Substantia nigra (tissue), 51 donors: ENCODE measurements at places on chromosomes 13 and 19.

DNA sequence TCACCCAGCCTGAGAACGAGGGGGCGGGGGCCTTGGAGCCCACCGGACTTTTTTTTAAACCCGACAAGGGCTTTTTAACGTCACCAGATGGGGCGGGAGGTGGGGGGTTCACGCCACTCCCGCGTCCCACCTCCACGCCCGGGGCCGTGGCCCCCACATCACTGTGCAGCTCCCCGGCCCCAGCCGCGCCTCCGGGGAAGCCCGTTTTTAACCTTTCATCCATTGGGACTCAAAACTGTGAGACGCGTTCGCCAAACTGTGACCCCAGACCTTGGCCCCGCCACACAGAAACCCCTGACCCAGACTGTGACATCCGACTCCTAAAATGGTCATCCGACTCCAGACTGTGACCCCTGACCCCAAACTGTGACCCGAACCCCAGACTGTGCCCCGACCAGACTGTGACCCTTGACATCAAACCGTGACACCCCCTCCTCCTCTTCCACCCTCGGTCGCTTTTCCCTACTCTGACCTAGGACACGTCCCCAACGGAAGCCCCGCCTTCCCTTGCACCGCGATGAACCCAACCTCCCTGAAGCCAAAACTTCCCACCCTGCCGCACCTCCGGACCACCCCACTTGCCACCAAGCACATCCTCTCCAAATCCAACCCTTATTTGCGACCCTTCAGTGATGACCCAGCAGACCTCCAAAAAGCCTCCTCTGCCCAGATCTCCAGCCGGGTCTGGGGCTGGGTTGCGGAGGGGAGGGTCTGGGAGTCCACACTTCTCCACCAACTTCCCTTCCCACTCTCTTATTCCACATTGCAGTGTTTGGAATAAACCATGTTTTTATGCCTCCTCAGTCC, 1.5 kb upstream of the GRWD1 start:
- no peak for DNase-seq

GRCh38 chr19:737591-738093, 13.3 kb upstream of the MISP start:
- no peak for DNase-seq

DNA sequence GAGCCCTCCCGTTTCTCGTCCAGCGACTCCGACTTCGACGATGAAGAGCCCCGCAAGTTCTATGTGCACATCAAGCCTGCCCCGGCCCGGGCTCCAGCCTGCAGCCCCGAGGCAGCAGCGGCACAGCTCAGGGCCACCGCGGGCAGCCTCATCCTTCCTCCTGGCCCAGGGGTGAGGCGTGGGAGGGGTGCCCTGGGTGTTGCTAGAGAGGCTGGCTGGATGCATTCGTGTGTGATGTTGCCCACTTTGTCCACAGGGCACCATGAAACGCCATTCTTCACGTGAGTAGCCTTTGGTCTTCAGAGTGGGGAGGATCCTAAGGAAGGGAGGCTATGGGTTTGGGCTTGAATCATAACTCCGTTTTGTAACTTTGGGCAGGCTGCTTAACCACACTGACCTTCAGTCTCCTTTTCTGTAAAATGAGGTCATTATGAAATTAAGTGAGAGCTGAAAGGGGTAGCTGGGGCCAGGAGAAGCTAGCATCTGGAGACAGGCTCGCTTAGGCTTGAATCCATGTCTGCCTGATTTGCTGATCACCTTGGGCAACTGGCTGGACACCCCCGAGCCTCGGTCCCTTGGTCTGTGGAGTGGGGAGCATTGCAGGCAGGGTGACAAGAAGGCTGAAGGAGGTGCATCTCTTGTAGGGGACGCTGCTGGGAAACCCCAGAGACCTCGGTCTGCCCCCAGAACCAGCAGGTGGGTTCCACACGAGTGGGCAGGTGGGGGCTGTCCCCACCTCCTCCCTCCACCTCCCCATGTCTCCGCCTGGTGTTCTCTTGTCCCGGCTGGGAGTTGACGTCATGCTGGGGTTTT, 18.7 kb upstream of the B3GNT3 start:
- DNase-seq: no peak

GRCh38 chr19:38733493-38734175, 10.6 kb downstream of the CAPN12 start:
- no peak for DNase-seq

DNA sequence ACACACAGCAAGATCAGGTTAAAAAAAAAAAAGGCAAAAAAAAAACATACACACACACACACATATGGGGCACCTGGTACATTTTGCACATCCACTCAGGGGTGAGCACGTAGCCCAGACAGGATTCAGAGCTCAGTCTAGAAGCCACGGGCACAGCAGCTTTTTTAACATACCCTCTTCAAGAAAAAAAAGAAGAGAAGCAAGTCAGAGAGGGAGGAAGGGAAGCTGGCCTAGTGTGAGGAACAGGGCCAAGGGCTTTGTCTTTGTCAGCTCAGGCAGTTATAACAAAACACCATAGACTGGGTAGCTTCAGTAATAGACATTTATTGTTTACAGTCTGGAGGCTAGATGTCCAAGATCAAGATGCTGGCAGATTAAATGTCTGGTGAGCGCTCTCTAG, 2.3 kb upstream of the TPM4 start:
- DNase-seq: no peak

- no peak for DNase-seq
These were observed 671.6 kb downstream of the PCDH9 start for GRCh38 chr13:66558506-66558905.

- no peak for DNase-seq
These were observed 2.7 kb downstream of the TPM4 start for GRCh38 chr19:16078759-16079707.

DNA sequence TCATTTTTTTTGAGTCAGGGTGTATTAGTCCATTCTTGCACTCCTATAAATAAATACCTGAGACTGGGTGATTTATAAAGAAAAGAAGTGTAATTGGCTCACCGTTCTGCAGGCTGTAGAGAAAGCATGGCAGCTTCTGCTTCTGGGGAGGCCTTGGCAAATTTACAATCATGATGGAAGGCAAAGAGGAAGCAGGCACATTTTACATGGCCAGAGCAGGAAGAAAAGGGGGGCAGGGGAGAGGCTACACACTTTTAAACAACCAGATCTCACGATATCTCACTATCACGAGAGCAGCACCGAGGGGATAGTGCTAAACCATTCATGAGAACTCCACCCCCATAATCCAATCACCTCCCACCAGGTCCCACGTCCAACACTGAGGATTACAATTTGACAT, 44.5 kb upstream of the MIR17HG start:
- DNase-seq: no peak

DNA sequence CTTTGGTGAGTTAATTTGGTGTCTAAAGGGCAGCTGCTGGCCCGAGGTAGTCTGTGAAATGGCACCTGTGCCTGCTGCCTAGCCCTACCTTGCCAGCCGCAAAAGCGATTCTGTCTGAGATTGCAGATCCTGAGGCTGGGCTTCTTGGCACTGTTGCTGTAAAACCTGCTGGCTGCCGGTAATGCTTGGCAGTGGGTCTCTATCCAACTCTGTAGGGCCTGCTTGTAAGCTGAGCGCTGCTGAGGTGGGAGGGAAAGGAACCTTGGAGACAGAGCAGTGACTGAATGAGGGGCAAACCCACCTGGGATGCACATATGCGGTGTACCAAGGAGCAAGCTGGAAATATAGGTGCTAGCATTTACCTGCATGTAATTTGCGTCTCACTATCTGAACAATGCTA, 11.7 kb downstream of the LCP1 start:
- no peak for DNase-seq

DNA sequence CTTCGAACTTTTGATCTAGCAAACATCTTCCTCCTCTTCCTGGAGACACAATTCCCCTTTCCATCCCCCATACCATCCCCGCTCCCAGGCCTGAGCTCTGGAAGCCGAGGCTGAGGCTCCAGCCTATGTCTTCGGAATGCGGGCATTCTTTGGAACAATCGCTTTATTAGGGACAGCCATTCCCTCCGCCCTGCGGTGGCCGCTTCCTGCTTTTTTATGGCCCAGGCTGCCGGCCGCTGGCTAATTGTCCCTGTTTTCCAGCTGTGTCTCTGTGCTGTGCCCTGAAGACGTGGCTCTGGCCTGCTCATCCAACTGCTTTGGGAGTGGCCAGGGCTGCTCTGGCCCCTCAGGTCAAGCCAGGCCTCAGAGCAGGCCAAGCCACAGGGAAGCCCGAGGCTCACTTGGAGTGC, 2.1 kb upstream of the CDX2 start:
- no peak for DNase-seq

- DNase-seq: no peak
These were observed 32.5 kb downstream of the MCF2L start for GRCh38 chr13:113001241-113002140.

DNA sequence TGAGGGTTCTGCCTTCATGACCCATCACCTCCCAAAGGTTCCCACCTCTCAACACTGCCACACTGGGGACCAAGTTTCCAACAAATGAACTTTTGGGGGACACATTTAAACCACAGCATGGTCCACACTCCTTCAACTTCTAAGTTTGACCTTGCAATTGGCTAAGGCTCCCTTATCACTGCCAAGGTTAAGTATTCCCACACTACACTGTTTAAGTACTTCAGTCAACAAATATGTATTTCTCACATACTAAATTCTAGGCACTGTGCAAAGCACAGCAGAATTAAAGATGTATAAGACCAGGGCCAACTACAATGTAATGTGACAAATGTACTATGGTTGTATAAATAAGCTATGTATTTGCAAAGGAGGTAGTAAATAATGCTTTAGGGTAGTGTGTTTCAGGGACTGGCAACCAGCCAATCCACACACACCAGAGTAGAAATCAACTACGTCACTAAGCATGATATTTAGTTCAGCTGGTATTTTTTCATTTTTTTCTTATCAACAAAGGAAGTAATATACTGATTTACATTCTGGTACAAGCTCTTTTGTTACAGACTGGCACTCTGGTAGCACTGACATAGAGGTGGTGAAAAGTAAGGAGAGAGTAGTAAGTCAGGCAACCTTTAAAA, 12.2 kb downstream of the NUFIP1 start:
- no peak for DNase-seq

DNA sequence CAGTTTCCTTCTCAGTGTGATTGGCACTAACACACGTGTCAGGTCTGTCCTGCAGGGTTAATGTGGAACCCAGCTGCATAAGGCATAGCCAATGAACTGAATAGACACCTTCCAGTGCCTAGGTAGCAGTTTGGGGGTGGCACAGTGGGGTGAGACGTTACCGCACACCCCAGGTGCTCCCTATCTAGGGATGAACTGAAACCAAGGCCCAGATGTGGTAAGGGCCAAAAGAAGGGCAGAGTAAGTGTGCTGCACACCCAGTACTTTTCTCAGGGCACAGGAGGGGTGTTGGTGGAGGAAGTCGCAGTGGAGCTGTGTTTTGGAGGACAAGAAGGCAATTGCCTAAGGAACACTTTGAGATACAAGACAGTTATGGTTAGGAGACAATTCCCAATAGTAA, 317.9 kb upstream of the TSHZ3 start:
- no peak for DNase-seq

DNA sequence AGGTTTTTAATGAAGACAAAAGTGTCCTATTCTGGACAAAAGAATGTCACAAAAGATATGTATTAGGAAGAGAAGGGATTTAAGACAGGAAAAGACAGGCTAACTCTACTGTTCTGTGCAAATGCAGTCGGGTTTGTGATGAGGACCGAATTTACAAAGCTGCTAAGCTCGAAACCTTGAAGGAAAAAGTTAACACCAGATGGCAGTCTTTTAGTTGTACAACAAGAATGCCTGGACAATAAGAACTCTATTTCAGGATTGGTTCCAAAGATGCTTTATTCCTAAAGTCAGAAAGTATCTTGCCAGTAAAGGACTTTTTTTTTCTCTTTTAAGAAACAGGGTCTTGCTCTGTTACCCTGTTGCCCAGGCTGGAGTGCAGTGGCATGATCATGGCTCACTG, 51.1 kb downstream of the HS6ST3 start:
- DNase-seq: no peak

- peak; percentile 27 for DNase-seq
These were observed 5.3 kb downstream of the CARM1 start for GRCh38 chr19:10876459-10877240.
